ENCODE measurements at places on chromosomes 6 and 20. TPM values are rescaled to one million over a fixed set of nuclear protein-coding genes. Genes with fewer than 3 reads are reported as not detected.
A peak's percentile ranks its signal among the peaks of the same experiment; 100 is the strongest.

Gene NRSN1
- total RNA-seq: not detected

Gene TMC2
- total RNA-seq: not detected

Gene MARCKS
- total RNA-seq: 19.3 TPM

Gene RBBP9
- 6.8 TPM for total RNA-seq

Gene PPP1R3G
- 7.7 TPM for total RNA-seq

Gene GINS1
- 0.43 TPM for total RNA-seq

Gene GJA10
- total RNA-seq: not detected

Gene PARD6B
- 3.7 TPM for total RNA-seq

Gene MATN4
- total RNA-seq: not detected

Gene MEP1A
- total RNA-seq: not detected

Gene PRND
- 0.08 TPM for total RNA-seq

Gene SMLR1
- total RNA-seq: not detected

Gene PTCRA
- not detected for total RNA-seq

Gene MAK
- total RNA-seq: 0.08 TPM

Gene SEMG1
- not detected for total RNA-seq

Gene CAPN11
- total RNA-seq: 0.78 TPM

Gene SEL1L2
- total RNA-seq: 1.4 TPM

Gene C4A
- 131 TPM for total RNA-seq

DNA sequence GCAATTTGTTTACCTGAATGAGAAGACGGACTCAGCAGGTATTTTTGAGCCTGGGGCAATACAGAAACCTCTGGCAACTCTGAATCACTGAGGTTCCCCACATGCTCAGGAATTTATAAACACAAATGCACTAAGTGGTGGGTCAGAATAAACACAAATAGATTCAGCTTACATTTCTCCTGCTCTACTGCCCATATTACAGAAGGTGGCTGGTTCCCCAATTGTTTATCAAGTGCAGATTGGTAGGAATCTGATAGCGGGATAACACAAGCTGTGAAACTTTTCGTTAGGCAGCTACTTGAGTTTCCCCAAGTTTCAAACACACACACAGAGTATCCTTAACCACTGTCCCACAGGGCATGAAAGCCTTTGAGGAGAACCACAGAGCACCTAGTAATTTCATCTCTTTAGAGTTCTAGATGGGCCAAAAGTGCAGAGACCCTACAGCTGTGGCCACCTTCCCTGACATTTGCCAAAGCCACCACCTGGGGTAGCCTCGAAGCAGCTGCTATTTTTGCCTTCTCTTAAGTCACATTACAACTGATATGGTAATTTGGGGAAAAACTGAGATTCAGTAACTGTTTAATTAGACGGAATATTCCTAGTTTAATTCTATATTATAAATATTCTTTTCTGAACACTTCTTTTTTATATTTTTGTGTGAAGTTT lies 204.2 kb upstream of the PTCHD4 start:
- no peak for DNase-seq

- no peak for DNase-seq
Observed at GRCh38 chr6:52102405-52102804, 15.0 kb upstream of the PKHD1 start.

GRCh38 chr6:107683183-107683582 lies 140.9 kb downstream of the SCML4 start:
- DNase-seq: no peak

DNA sequence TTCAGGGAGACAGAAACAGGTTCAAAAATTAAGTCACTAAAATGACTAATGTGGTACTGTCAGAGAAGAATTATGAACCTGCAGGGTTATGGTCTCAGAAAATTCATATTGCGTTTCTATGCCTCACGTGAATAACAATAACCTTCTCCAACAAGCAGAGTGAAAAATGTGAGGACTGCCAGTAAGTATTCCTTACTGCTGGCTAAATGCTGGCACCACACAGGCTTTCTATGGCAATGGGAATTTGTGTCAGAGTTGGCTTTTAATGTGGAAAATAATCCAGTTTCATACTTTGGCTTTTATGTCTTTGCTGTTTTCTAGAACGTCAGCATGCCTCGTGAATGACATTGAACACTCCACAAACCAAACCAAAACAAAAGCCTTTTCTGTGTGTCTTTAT lies 656.0 kb downstream of the KIF16B start:
- DNase-seq: no peak

DNA sequence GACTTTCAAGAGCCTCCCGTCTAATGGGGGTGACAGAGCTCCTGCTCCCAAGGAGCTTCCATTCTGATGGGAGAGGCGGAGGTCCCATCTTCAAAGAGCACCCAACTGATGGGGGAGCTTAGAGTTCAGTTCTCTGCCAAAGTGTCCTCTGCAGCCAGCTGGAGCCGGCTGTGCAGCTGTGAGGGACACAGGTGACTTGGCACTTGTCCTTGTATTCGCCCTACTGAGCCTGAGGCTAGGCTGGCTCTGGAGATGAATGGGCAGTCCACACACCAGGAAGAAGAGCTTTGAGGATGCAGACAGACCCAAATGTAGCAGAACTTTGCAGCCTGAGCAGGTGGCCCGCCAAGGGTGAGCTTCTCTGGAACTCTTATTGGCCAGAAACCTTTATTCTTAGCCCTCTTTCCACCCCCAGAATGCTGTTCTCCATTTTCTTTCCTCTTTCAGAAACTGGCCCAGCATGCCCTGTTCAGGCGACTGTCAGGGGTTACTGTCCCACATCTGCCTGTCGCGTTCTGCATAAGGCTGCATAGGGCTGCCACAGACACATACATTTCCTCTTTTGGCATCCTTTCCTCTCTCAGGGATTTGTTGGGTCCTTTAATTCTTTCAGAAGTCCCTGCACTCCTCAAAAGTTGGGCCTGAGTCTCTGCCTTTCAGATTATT lies 108.7 kb upstream of the LRFN2 start:
- no peak for DNase-seq

GRCh38 chr6:138229072-138229471 lies 10.8 kb upstream of the PBOV1 start:
- DNase-seq: no peak

DNA sequence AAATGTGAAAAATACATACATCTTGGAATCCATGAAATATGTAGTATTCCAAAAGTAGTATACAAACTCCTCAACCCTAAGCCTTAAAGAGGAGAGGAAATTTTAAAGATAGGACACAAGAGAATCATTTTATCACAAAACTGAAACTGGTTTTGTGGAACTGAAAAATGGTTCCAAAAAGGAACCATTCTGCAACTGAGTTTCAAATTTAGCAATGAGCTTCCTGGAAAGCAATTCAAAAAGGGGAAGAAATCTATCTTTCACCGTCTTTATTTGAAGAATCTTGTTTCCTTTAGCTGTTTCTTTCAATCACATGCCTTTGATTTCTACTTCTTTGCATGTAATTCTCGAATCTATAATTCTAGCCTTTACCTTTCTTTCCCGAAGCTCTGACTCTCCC lies 32.2 kb upstream of the LAMP5 start:
- no peak for DNase-seq

DNA sequence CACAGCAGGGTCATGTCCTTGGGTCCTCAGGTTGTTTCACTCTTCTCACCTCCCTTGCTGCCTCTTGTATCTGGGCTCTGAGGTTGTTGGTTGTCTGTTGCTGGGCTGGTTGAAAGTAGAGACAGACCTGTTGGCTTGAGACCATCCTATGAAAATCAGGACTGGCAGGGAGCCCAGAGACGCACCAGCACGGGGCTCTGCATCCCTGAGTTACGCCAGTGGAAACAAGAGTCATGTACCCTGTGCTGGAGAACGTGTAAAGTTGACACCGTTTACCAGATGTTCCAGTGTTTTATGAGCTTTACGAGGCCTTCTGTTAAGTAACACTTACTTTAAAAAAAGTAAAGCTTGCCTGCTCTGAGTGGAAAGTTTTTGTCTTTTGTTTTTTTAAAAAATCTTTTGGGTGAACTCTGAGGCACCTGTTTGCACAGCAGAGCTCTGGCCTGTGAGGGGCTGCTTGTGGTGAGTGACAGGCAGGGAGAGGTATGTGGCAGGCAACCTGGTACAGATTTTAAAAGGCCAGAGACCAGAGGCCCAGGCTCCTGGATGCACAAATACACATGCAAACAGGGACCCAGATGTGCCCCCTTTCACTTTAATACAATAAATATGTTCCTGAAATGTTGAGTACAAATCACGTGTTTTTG lies 260.0 kb upstream of the SUPT3H start:
- DNase-seq: no peak

DNA sequence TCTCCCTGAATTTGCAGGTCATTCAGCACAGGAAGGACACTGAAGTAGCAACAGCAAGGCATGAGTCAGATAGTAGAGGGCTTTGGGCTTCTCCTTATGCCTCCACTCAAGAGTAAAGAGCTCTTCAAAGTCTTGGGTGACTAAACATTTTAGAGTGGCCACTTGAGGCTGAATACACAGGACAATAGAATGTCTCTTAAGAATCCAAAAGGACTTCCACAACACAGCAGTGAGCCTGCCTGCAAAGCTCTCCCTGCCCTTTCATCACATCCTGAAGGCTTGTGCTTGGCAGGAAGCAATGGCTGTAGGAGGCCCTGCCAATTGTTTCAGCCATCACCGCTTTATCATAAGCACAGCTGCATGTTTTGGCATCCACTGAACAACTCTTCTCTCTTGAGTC lies 36.8 kb downstream of the FOXQ1 start:
- peak; percentile 73 for DNase-seq

- DNase-seq: no peak
Observed at GRCh38 chr6:79079561-79080041, 1.5 kb upstream of the PHIP start.

GRCh38 chr20:57429580-57430200 lies 38.5 kb downstream of the RBM38 start:
- DNase-seq: no peak

GRCh38 chr20:24747881-24748595 lies 201.0 kb upstream of the CST7 start:
- no peak for DNase-seq

- DNase-seq: no peak
Observed at GRCh38 chr6:70657706-70658105, 10.0 kb upstream of the SMAP1 start.

DNA sequence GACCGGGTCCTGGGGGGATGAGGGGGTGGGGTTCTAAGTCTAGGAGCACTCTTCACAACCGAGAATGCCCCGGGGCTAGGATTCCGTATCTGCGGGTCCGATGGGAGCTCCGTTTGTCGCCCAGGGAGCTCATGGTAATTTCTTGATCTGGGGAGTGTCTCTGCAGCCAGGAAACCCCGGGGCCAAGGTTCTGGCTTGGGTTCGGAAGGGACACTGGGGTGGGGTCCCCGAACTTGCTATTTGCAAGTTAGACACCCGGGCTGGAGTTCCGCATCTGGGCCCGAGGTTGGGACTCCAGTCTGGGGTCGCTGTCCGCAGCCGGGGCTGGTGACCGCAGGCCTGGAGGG lies 397 bp downstream of the PEDS1 start:
- DNase-seq: no peak

- DNase-seq: no peak
Observed at GRCh38 chr6:153781306-153781705, 257.7 kb upstream of the OPRM1 start.

DNA sequence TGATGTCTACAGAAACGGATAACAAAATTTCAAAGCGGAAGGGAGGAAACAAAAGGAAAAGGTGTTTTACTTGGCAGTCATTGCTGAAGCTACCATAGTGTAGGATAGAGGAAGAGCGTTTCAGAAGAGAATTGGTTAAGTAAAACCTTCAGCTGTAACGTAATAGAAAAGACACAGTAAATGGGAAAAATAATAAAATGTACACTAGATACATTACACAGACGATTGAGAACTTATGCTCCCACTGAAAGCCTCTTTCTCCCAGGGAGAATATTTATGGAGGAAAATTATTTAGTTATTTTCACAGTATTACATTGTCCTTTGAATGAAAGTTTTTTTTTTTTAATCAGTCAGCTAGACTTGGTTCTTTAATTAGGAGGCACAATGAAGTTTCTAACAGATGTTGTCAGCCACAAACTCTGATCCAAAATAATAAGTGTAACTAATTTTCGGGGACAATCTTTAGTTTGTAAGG lies 90.7 kb upstream of the PRDM1 start:
- DNase-seq: no peak

- DNase-seq: no peak
Observed at GRCh38 chr6:75103431-75103830, 102.4 kb downstream of the COL12A1 start.

Data from cardiac septum (tissue), 1 donor.